ENCODE measurements at places on chromosomes 16 and 17.
A peak's percentile ranks its signal among the peaks of the same experiment; 100 is the strongest.

- no peak for DNase-seq
These were observed 7.0 kb downstream of the DOC2A start for GRCh38 chr16:30003670-30004423.

- DNase-seq: no peak
These were observed 19.7 kb downstream of the CYB5B start for GRCh38 chr16:69443927-69444631.

DNA sequence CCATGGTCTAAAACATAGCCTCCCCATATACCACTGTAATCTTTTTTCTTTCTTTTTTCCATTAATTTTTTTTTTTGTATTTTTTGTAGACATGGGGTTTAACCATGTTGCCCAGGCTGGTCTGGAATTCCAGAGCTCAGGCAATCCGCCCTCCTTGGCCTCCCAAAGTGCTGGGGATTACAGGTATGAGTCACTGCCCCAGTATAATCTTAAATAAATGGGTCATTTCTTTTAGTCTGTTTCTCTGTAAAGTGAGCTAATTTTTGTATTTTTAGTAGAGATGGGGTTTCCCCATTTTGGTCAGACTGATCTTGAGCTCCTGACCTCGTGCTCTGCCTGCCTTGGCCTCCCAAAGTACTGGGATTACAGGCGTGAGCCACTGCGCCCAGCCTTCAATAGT is 5.7 kb upstream of the NME1 start:
- DNase-seq: no peak

DNA sequence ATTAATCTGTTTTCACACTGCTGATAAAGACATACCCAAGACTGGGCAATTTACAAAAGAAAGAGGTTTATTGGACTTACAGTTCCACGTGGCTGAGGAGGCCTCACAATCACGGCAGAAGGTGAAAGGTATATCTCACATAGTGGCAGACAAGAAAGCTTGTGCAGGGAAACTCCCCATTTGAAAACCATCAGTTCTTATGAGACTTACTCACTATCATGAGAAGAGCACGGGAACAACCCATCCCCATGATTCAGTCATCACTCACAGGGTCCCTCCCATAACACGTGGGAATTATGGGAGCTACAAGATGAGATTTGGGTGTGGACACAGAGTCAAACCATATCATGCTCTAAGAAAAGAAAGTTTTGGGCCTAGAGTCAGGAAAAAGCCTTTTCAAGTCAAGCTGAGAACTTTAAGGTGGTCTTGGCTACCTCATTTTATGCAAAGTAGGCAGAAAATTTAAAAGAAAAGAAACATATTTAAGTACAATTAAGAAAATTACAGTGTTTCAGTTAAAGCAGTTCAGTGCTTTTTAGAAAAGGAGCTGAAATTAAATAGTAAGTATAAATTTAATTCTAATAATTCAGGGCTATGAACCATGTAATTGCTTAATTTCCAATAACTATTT is 24.9 kb upstream of the CRYM start:
- peak; percentile 86 for DNase-seq

GRCh38 chr16:48109475-48109874 is 46.3 kb downstream of the ABCC12 start:
- no peak for DNase-seq

DNA sequence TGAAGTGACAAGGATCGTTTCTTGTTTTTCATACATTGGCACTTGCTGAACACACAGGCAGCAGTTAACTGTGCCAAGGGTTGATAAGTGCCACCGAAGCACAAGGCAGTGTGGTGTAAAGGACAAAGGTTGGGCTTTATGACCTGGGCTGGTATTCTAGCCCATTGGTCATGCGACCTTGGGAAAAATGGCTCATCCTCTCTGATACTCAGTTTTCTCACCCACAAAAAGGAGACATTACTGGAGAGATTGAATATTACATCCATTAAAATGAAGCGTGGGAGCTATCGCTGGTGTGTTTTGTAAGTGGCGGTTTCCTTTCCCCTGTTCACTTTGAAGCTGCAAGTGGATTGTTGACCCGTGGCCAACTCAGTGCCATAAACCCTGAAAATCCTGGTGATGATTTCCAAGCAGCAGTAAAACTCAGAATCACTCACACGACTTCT is 216.9 kb downstream of the HAPSTR1 start:
- DNase-seq: no peak

DNA sequence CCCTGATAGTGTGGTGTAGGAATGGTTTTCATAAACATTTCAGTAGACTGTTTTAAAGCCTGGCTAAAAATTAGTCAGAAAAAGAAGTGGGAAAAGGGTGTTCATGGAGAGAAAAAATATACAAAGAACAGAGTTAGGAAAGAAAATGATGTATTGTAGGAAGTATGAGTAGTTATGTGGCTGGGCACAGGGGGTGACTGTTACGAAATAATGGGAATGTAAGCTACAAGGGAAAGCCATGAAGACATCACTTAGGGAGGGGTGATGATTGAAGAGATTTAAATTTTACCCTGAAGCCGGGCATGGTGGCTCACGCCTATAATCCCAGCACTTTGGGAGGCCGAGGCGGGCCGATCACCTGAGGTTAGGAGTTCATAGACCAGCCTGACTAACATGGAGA is 55.3 kb downstream of the NUP88 start:
- DNase-seq: peak; percentile 66

DNA sequence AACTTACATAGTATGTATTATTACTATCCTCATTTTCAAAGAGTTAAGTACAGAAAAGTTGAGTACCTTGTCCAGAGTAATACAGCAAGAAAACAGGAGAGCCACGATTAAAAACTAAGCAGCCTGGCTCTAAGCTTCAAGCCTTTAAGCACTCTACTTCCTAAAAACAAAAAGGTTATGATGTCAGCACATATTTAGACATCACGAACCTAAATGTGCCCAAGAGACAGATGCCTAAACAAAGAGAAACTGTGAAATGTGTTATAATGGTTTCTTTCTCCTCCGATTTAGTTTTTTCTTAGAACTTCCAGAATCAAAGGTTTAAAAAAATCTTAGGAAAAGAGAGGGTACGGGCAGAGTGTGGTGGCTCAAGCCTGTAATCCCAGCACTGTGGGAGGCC is 151.0 kb downstream of the VPS53 start:
- no peak for DNase-seq

GRCh38 chr16:82788225-82788624 is 161.5 kb downstream of the CDH13 start:
- DNase-seq: no peak

DNA sequence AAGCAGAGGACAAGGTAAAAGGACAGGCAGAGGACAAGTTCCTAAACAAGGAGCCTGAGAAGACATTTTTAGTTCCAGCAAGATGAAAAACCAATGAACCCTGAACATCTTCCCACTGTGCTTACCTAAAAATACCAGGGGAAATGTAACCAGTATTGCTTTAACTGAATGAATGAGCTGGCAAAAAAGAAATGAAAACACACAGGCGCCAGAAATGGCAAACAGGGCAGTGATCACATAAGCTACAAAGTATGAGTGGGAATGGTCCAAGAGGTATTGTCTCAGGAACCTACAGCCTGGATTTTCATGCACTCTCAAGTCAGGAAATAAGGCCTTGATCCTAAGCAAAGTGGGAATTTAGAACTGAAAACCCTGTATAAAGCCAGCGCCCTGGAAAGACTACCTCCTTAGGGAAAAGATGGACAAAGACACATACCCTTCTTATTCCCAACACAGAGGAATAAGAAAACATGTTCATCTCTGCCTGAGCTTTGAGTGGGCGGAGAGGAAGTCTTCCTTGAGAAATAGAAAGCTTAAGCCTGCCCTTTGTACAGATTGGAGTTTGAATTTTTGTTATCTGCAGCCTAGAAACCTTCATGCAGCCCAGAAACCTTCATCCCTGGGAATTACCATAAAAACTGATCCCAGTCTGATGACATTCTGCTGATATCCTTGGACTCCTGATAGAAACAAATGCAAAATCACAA is 2.1 kb downstream of the CMTM2 start:
- DNase-seq: peak; percentile 18

- DNase-seq: no peak
These were observed 157.5 kb downstream of the ANKFN1 start for GRCh38 chr17:56310782-56311181.

DNA sequence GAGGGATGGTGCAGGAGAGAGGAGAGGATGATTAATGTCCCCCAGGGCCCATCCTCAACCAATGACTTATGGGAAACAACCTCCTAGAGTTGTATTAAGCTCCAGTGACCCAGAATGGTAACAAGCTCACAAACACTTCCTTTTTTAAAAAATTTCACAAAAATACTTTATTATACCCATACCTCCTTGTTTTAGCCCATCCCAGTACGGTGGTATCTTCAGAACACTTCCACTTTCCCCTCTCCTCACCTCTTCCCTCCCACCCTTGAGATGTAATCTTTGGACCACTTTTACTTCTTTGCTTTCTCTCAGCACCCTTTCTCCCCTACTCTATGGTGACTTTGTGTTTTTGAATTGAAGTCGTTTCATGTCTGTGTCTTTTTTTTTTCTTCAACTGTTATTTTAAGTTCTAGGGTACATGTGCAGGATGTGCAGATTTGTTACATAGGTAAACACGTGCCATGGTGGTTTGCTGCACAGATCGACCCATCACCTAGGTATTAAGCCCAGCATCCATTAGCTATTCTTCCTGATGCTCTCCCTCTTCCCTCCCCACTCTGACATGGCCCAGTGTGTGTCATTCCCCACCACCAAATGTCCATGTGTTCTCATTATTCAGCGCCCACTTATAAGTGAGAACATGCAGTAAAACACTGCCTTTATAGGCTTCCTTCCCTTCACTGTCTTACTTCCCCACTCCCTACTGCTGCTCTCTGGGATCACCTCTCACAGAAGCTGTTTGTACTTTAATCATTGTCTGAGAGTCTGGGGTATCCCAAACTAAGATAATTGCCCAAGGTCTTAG is 124.5 kb downstream of the PRKCB start:
- DNase-seq: no peak

DNA sequence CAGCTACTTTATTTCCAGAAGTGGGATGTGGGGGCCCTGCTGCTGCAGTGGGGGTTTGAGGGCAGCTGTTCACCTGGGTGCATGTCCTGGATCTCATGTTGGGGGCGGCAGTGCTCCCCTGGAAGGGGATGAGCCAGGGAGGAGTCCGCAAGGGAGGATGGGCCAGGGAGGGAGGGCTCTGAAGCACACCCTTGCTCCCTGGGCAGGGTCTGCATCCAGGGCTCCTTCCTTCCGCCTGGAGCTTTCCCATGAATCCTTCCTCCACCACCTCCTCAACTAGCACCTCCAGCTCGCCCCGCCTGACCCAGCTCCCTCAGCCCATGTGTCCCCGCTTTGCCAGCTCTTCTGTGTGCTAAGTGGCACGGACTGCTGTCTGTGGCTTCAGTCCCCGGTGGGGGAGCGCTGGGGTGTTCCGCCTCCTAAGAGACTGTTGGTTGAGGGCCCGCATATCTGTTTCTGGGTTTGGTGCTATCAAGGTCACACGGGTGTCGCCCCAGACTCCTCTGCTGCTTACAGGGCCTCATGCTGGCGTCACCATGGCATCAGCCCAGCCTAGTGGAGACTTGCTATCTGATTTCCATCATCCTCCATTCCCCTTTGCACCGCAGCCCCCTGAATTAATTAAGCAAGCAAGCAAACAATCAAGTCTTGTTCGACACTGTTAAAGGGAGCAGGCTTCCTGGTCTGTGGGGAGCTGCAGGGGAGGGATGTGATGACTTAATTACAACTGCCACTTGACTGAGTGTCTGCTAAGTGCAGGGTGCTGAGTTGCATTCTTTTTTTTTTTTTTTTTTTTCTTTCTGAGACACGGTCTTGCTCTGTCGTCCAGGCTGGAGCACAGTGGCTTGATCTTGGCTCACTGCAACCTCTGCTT is 71.8 kb downstream of the PRKCA start:
- DNase-seq: no peak

DNA sequence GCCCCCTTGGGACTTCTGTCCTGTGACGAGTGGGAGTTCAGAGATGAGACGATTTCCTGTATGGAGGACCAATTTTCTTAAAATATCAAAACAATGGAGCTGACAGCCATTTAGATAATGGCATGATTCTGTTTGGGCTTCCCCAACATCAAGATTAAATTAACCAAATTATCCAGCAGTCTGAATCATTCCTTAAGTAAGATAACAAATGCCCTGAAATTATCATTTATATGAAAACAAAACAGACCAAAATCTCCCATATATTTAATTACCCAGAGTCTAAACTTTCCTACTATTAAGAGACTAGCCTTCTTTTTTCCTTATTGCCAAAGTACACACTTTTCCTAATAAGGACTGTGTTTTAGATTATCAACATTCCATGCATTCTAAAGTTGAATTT is 550.1 kb upstream of the PSMD7 start:
- DNase-seq: no peak

- no peak for DNase-seq
These were observed 45.1 kb upstream of the HNF1B start for GRCh38 chr17:37789771-37790541.

- DNase-seq: no peak
These were observed 61.1 kb downstream of the CHD9NB start for GRCh38 chr16:52991572-52991971.

DNA sequence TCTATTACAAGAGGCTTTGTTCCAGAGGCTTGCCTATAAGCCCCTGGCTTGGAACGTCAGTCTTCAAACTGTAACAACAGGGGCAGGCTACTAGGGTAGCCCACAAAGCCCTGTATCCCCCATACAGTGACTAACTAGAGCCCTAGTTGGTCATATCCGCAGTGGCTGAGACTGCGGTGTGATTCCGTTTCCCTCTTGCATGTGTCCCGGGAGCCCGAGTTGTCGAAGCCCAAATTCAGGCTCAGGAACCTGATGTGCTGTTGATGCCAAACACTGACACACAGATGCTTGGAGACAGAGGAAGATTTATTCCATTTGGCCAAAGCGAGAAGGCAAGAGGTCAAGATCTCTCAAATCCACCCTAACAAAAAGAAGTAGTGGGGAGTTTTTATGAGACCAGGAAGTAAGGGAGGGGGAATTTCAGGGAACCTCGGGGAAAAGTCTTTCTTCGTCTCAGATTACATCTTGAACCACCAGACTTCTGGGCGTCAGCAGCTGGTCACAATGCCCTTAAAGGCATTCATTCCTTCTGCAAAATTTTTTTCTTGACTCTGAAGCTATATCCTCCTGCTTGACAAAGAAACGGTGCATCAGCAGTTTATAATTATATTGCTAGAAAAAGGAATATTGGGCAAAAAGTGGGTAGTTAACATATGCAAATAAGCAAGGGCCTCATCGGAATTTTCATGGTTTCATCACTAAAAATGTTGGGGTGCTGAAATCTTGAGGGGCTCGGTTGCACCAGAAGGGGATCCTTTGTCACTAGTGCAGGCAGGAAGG is 879 bp downstream of the SLFN5 start:
- peak; percentile 69 for DNase-seq

GRCh38 chr17:61345825-61346666 is 53.6 kb upstream of the TBX2 start:
- DNase-seq: no peak

- no peak for DNase-seq
These were observed 166.2 kb upstream of the ASIC2 start for GRCh38 chr17:33459078-33459940.

- no peak for DNase-seq
These were observed 22.2 kb upstream of the DHRS7B start for GRCh38 chr17:21104608-21105007.

- no peak for DNase-seq
These were observed 43.3 kb upstream of the ZCCHC14 start for GRCh38 chr16:87535855-87536794.
